ENCODE measurements at places on chromosomes 6 and 20.

DNA sequence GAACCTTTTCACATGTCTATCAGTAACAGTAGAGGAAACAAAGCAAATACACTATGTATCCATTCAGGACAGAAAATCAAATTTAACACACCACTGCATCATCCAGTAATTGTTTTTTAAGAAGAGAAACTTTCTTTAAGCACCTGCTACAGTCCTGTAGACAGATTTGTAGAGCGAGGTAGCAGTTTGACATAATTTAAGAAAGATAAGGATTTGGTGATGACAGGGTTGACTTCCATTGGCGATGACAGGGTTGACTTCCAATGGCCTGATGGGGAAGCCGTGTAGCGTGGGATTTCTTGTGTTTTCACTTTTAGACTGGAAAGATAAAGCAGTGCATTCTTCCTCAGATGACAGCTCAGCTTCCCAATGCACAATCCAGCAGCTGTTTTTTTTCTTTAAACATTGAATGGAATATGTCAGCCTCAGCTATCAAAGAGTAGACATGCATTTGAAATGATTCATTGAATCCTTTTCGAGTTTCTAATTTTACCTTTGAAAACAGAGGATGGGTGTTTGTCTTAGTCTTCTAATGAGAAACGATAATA lies 68.5 kb downstream of the ECT2L start:
- no peak for DNase-seq

DNA sequence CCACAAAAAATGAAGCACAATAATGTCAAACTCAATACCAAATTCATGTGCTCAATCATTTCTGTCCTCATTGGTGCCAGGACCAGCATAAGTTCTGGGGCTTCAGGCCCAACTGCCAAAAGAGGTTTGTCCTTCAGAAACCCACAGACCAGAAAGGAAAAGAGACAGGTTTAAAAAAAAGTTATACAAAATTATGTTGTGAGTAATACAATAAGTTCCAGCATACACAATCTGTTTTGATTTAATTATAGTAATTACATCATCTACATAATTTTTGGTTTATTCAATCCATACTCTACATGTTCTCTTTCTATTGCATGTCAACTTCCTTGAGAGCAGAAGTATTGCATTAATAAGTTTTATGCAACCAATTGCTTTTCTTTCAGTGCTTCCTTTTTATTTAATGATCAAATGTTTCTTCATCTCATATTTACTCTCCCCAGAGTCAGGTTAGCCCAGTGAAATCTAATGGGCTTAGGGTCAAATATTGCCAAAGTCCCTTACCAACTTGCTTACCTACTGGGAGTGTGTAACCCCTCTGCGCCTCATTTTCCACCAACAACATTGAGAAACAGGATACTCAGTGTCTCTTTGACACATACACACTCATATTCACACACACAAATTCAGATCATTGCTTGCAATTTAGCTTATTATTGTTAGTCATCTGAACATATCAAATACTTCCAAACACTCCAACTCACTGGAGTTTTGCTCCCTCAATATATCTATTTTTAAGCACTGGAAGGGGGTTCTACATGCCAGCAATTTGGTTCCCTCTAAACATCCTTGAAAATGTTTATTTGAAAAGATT lies 424.4 kb upstream of the MARCKS start:
- DNase-seq = no peak

- DNase-seq = no peak
These were observed 120.8 kb downstream of the CHD6 start for GRCh38 chr20:41497186-41497895.

- no peak for DNase-seq
These were observed 54.0 kb upstream of the HMGCLL1 start for GRCh38 chr6:55632953-55633352.

DNA sequence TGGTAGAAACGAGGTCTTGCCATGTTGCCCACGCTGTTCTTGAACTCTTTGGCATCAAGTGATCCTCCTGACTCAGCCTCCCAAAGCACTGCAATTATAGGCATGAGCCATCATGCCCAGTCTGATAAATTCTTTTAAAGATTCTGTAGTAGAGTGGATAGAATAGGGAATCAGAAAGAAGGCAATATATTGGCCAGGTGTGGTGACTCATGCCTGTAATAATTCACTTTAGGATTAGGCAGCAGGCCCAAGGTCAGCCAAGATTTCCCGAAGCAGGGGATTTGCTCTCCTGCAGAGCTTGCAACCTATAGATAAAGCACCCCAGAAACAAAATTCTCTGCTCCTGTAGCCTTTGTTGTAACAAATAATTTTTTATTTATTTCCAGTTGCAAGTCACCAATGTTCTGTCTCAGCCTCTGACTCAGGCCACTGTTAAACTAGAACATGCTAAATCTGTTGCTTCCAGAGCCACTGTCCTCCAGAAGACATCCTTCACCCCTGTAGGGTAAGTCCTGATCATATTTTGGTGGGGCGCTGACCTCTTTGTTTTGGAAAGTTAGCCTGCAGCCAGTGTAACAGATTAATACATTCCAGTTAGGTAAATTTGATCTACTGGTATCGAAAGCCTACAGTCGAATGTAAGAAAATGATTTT lies 30.4 kb upstream of the MROH8 start:
- DNase-seq = no peak

- DNase-seq = no peak
These were observed 4.6 kb upstream of the MDGA1 start for GRCh38 chr6:37702314-37702713.

GRCh38 chr6:71768356-71768755 lies 118.0 kb upstream of the RIMS1 start:
- DNase-seq = no peak

DNA sequence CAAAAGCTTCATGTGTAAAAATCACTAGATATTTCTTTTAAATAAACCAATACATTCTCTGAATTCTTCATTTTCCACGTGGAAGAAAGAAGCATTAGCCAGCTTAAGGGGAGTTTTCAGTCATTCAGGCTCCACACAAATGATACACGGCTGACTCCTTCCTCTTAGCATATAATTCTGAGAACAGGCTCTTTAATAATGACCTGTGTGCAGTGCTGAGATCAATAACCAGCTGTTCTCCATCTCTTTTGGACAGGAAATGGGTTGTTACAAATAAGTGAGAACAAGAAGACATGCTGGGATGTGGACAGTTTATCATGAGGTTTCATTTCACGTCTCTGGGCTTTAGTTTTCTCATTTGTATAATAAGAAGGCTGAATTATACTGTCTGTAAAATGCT lies 146.9 kb upstream of the C6orf118 start:
- DNase-seq = no peak

DNA sequence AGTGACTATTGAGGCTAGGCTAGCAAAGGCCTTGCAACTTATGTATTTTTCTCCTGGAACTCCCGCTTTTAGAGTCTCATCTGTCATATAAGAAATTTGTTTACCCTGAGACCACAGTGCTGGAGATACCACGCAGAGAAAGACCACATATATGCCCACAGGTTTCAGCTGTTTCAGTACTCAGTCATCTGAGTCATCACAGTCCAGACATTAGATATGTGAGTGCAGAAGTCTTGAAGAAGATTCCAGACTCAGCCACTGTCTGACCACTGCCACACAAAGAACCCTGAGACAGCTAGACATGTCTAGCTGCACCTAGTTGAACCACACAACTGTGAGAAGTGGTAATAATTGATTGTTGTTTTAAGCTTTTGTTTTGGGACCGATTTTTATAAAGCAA lies 648.3 kb downstream of the EPM2A start:
- no peak for DNase-seq

DNA sequence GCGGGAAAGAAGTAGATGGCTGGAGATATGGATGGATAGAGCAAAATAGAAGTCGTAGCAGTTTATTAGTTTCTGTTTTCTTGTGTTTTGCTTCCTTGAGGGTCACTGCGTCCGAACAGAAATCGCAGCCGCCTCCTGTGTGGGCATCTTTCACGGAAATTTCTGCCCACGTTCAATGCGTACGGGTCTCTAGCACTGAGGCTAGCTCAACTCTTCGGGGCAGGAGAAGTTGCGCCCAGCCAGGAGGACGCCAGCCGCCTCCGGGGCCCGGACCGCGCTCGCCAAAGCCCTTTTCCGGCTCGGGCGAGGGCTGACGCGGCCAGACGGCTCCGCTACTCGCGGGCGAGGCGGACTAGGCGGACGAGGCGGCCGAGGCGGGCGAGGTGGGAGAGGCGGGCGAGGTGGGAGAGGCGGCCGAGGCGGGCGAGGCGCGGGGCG lies 814 bp downstream of the TFAP2B start:
- DNase-seq = no peak

DNA sequence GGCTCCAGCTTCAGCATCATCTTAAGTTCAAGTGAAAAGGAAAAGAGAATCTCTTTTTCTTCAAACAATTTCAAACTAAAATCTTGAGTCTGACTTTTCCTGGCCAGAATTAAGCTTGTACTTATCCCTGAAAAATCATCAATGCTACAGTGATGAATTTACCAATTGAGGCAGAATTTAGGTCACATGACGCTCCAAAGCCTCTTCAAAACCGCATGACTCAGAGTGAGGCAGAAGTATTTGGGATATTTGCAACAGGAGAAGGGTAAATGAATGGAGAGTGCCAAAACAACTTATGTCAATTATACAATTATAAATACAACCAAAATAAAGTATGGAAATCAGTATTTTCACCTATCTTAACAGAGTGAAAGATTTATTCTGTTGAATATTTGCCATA lies 515.5 kb downstream of the COL12A1 start:
- no peak for DNase-seq

DNA sequence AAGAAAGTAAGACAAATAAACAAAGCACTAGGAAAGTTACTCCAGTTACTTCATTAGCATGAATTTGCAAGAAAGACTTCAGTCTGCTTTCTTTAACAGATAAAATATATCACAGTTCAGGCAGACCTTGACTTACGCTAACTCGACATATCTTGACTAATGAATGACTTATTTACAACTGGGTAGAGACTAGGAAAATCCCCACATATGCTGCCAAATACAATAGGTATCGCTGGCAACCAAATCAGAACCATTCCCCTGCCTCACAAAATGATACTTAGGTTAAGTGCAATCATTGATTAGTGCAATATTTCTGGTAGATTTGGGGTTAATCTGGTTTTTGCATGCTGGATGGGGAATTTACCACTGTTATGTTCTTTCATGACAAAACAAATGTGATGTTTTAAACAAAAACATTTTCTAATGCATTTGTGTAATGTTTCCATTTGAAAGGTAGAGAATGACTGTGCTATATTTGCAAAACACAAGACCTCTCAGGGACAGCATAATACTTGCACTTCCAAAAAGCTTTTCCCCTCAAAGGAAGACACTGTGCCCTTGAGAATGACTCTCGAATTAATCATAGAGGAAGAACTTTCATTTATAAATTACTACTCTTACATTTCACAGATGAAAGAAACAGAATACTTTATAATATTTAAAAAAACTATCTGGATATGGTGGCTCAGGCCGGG lies 101.6 kb downstream of the PRKN start:
- no peak for DNase-seq

- no peak for DNase-seq
These were observed 301.2 kb upstream of the BMP2 start for GRCh38 chr20:6466075-6466810.

- no peak for DNase-seq
These were observed at the start of gene PLCB4 for GRCh38 chr20:9068841-9069663. Gene PLCB4 (plus strand): TSS chr20:9069087. CDS start chr20:9307815, 238,728 bp downstream.

All from CD8-positive, alpha-beta memory T cell (primary cell).